CD4-positive, alpha-beta T cell treated with Interleukin-21 for 1 hour (primary cell): ENCODE measurements at places on chromosomes 4 and X.

DNA sequence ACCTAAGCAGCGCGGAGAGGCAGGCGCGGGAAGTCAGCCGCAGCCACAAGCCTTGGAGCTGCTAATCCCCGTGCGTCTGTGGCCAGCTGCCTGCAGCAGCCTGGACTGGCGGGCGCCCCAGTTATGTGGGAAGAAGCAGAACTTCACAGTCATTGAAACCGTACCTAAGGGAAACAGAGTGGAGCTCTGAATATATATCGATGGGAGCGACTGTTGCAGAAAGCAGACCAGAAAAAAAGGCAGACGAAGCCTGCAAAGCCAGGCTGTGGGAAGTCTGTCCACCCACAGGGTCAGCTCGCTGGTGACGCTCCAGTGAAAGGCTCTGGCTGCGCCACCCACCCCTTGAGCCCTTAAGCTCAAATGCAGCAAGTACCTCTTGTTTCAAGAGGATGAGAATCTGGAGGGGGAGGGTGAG, 24.7 kb downstream of the KCNE5 start:
- no peak for DNase-seq

DNA sequence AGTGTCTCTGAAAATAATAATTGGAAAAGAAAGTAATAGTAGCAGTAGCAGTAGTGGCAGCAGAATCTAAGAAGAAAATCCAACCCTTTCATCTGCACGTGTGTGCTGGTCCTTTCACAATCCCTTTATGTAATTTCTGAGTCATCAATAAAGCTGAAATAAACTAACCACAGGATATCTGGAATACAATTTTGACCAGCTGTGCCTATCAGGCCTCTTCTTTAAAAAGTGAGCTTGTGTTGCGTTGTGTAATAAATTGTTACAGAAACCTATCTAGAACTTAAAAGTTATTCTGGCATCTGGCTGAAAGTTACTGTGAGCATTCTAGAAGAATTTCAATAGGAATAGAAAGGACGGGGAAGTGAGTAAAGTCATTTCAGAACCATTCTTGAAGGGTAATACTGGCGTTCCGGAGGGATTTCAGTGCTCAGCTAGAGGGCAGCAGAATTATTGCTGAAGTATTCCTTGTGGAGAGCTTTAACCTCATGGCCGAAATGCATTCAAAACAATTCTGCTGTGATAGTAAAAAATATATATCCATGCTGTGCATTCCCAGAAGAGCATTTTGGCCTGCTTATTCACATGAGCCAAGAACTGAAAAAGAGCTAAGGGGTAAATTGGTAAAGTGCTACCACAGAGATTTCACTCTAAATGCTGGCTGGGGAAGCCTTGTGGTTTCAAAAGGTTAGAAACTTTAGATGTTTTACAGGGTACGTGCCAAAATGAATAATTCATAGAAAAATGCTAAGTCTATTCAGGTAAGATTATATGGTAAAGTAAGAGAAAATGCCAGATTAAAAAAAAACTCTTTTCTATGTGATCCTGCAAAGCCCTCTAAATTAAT, 260.6 kb downstream of the NKX6-1 start:
- DNase-seq = no peak

DNA sequence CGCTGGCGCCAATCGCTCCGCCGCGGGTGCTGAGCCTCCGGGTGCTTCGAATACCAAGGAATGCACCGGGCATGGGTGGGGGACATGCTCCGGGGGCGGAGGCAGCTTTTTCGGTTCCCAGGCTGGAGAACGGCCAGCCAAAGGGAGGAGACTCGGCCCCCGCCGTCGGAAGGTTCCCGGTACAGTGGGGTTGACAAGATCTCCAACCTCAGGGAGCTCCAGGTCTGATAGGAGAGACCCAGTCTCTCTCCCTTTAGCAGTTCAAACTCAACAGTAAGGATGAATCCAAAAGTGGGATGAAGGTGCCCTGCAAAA, 29.1 kb upstream of the BCORL1 start:
- no peak for DNase-seq

GRCh38 chrX:25277574-25277973, 261.8 kb upstream of the ARX start:
- DNase-seq = no peak

DNA sequence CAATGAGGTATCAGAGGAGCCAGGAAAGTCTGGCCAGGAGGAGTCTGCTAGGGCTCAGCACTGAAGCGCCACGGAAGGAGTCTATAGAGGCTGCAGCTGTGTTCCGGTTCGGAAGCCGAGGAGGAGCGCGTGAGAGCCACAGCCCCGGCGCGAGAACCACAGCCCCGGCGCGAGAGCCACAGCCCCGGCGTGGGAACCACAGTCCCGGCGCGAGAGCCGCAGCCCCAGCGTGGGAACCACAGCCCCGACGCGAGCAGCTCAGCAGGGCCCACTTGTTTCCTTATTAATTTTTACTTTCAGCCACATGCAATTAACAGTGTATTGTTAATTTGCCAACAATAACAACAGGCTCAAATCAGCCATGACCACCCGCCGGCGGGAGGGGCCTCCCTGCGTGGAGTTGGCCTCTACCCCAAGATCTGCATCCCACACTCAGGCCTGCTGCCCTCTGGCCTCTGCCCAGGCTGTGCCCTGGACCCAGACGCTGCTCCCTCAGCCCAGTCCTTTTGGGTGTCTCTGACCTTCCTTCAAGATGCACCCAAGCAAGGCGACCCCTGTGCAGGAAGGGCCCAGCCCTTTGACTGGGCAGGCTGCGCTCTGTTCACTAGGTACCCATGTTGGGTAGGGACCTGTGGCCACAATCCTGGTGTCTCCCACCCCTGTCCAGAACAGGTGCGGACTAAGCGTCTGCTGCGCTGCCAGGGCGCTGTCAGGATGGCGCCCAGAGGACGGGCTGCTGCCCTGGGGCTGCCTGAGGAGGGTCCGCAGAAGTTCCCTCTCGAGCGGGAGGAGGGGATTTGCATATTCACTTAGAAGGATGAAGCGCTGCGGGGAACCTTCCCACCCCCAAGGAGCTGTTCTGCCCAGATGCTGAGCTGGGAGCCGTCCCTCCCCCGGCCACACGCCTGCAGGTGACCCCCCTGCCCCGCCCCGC, 113.8 kb downstream of the ADRA2C start:
- DNase-seq = peak; percentile 52

DNA sequence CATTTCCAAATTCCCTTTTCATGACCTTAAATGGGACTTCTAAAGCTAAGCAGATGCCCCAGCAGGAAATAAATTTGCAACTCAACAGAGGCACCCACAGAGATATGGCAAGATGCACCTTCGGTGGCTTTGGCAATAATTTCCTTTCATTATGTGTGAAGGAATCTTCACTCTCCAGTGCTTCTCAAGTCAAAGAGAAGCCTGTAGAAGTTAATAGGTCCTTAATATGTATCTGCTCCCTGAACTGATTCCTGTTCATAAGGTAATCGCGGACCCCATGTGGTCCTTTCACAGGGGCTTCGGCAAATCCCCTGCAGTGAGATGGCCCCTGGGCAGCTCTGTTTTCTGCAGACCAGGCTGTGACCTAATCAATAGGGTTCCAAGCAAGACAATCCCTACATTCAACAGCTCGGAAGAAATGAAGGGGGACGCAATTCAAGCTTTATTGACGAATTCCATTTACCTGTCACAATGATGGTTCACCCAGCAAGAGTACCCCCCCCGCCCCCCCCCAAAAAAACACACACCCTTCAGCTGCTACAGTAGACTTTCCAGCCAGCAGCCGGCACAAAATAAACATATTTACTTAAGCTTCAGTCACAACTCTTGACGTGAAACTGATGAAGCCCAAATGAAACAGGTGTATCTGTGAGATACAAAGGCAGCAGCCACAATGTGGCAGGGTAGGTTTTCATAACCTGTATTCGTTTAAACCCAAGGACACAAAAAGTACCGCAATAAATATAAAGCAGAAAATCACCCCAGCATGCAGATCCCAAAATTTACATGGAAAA, 35.3 kb downstream of the FAT1 start:
- no peak for DNase-seq

GRCh38 chr4:74891037-74891436, 41.9 kb upstream of the PARM1 start:
- no peak for DNase-seq

DNA sequence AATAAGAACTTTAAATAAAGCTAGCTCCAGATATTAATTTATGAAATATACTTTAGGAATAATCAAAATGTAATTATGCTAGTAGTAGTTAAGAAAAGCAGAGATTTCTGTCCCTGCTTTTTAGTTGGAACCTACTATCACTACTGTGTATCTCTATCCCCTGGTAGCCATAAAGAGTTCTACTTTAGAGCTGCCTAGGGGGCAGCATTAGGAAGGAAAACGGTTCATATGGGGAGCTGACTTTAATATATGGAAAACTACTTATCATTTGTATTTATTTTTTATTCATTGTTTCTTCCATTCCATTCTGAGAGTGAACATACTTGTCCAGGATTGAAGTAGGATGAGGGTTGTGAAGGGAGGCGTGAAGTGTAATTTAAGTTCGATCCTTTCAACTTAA, 40.9 kb downstream of the CPEB2 start:
- DNase-seq = no peak

DNA sequence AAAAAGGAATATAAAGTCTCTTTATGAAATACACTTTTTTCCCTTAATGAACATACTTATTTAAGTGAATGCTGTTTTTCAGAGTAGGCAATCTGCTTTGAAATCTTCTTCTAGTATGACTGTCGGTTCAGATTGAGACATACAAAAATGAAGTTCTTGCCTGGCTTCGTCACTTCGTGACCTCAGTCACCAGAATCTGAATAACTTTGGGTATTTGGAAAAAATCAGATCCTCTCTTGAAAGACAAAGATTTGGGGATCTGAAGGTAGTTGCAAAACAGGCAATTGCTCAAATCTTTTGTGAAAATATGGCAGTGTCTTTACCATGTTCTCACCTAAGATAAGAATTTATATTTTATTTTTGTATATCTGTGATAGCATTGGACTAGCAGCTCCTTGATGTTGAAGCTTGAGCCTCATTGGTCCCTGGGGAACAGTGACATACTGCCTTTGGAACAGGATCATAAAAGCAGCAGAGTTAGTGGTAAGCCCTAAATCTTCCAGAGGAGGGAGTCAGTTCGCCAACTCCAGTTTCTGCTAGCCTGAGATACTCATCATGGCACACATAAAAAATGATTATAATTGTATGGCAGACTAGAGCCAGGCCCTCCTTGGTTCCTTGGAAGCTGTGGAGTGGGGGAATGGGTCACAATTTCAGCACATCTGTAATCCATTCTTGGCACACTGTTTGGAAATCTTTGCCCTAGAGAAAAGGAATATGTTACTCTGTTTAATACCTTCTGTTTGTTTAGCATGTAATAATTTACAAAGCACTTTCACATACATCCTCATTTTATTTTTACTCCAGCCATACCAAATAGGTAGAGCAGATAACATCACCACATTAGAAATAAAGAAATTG, 5.0 kb downstream of the ARFIP1 start:
- no peak for DNase-seq

DNA sequence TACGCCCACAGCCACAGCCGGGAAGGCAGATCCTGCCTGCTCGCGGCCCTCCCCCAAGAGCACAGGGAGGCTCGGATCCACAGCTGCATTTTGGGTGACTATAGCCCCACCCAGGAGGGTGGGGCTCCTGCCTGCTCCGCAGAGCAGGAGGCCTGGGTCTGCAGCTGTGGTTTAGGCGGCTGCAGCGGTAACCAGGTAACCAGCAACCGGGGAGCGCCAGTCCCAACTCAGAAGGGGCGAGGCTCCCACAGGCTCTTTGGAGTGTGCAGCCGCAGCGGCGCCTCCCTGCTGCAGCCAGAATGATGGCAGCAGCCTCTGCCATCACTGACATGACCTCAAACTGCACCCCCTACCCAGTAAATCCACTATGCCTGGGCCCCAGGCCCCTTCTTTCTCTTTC, 148.0 kb upstream of the F9 start:
- no peak for DNase-seq

DNA sequence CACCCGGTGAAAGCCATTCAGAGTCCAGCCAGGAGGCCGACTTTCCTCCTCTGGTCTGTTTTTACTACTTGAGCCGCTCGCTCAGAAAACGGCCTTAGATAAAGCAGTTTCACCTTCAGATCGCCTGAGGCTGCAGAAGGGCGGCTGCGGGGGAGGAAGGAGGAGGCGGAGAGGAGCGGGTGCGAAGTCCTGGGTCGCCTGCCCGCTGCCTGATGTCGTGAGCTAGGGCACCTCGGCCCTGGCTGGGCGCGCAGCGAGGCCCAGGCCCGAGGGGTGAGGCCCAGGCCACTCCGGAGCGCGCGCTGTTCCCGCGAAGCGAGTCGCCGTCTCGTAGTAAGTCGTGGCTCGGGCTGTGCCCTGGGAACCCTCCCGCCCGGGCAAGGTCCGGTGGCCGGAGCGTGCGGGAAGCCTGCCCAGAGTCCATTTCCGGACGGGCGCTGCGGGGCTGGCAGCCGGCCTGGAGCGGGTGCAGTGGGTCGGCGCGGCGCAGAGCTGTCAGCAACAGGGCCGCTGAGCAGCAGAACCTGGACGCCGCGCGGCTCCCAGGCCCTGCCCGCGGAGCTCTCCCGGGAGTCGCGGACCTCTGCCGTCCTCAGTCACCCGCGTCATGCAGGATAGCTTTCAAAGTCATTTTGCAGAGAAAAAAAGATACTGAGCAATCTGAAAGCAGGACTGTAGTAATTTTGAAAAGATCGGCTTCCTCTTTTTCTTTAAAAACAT, 18.6 kb downstream of the TRIM2 start:
- no peak for DNase-seq

- no peak for DNase-seq
These were observed 95.8 kb upstream of the IL13RA1 start for GRCh38 chrX:118631586-118631985.

DNA sequence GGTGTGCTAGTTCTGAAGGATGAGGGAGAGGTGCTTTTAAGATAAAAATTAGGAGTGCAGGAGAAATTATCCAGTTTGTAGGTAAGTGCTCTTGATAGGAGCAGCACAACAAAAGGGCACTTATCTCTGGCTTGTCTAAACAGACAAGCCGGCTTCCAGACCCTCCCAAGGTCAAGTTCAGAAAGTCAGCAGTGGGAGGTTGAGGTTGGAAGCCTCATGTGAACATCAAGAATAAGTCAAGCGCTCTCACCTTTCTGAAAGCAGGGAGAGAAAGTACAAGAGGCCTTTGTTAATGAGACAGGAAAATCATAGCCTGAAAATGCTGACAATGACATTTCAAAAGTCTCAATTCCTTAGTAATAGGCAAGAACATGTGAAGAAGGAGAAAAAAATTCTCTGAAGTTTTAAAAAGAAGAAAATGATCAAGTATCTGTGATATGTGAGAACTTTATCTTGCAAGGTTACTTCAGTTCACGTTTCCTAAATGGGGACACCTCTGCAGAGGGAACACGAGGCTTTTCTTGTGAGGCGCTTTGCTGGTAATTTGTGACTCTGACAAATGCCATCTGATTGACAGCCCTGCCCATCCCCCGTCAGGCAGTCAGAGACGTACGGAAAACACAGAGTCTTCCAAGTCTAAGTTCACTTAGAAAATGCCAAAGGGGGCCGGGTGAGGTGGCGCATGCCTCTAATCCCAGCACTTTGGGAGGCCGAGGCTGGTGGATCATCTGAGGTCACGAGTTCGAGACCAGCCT, 62.2 kb downstream of the TIGD2 start:
- DNase-seq = no peak

GRCh38 chrX:47182106-47182700, 11.4 kb upstream of the UBA1 start:
- DNase-seq = no peak

GRCh38 chrX:118228041-118228440, 111.4 kb upstream of the KLHL13 start:
- no peak for DNase-seq

GRCh38 chr4:123649645-123650391, 253.2 kb downstream of the SPRY1 start:
- DNase-seq = no peak
